ENCODE measurements at places on chromosomes 11 and 22. TPM values are rescaled to one million over a fixed set of nuclear protein-coding genes. Genes with fewer than 3 reads are reported as not detected.

DNA sequence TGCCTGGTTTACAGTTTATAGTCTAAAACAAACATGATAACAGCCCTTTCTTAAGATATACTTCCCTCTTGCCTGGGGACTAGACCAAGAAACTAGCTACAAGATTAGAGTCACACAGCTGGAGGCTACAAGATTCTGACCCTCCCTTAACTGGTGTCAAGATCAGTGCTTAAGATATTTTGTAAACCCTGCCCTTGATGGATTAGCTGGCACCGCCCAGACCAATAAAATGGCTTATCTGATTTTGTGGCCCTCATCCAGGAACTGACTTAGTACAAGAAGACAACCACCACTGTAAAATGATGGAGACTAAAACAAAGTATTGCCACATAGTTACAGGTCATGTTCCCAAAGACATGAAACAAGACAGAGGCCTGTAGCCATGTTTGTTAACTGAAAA lies 53.4 kb downstream of the FAM181B start:
- H3K27me3 ChIP-seq, result peaks cover 10% of the 10 kb centered on the region
- no peak overlapping the region for H3K4me3 ChIP-seq
- DNase-seq, result no peak

Gene NLRP14
- not detected for total RNA-seq

DNA sequence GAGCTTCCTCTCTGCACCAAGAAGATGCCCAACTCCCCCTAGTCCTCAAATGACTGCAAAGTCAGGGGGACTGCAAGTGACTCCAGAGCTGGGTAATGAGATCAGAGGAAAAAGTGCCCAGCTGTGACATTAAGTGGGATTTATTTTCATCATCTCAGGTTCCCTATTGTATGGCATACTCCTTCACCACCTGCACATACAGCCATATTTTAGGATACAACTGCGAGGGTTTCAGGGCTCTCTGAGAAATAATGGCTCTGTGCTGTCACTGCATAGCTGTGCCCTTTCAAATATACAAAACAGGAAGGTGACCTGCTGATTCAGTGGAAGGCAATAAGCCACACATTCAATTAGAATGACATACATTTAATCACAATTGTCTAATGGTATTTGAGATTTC lies 45.6 kb upstream of the PLET1 start:
- no peaks in the 10 kb centered on the region for H3K36me3 ChIP-seq
- H3K27ac ChIP-seq, result no peak overlapping the region
- DNase-seq, result no peak
- peaks cover 3% of the 10 kb centered on the region for H3K4me1 ChIP-seq
- no peak overlapping the region for H3K4me3 ChIP-seq

- no peaks in the 10 kb centered on the region for H3K27me3 ChIP-seq
- H3K4me3 ChIP-seq, result no peak overlapping the region
- H3K27ac ChIP-seq, result peak overlapping the region; percentile 25
- no peak for DNase-seq
- H3K36me3 ChIP-seq, result no peaks in the 10 kb centered on the region
- peaks cover 6% of the 10 kb centered on the region for H3K4me1 ChIP-seq
Measured at GRCh38 chr11:19803506-19803998, 90.9 kb downstream of the NAV2 start.

Gene ALDH3B1
- 1.6 TPM for total RNA-seq

Gene ACAD8
- 15.1 TPM for total RNA-seq

Gene BATF2
- not detected for total RNA-seq

DNA sequence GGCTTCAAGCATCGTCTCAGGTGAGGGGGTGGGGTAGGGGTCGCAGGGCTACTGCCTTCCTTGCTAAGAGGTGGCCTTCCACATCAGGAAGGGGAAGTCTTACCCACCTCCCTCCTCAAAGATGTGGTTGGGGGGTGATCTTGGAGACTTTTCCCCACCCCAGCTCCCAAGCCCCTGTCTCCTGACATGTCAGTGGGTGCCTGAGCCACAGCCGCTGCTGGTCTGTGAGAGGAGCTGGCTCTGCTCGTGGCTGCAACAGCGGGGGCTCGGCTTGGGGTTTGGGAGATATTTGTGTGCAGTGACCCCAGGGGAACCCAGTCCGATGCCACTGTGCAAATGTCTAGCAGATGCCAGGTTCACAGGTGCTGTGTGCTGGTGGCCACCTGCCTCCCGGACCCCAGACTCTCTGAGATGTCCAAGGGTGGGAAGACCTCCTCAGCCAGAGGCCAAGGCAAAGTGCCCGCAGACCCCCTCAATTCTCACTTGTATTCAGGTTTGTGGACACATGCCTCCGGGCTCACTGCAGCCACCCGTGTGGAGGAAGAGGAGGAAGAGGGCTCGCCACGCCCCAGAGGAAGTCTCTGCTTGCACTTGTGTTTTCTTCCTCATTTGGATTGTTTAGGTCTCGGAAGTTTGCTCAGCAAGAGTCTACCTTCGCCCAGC lies 1.9 kb downstream of the KCNQ1 start:
- no peak overlapping the region for H3K27ac ChIP-seq
- peak overlapping the region; percentile 66 for H3K4me3 ChIP-seq
- DNase-seq, result no peak

GRCh38 chr11:64998141-64998540 lies 1.4 kb upstream of the BATF2 start:
- H3K27ac ChIP-seq, result no peak overlapping the region
- H3K4me1 ChIP-seq, result peaks cover 21% of the 10 kb centered on the region
- no peaks in the 10 kb centered on the region for H3K27me3 ChIP-seq
- DNase-seq, result no peak

Gene TLCD5
- 0.31 TPM for total RNA-seq

Gene SLC5A1
- total RNA-seq, result 12.9 TPM

DNA sequence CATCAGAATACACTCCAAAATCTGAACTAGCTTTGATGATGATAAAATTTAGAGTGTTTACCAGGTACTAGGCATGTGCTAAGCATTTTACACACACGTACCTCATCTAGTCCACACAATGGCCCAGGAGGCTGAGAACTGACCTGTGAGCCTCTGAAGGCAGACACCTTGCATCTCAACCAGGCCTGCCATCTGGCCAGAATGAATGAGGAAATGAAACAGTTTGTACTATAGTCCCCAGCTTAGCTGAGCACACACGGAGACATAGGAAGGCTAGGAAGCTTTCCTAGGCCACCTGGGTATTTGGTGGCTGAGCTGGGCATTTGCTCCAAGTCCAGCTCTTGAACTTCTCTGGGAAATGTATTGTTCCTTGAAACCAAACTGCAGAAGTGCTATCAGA lies 6.9 kb upstream of the SHANK3 start:
- H3K4me3 ChIP-seq, result no peak overlapping the region
- H3K4me1 ChIP-seq, result no peaks in the 10 kb centered on the region
- no peaks in the 10 kb centered on the region for H3K36me3 ChIP-seq
- no peaks in the 10 kb centered on the region for H3K27me3 ChIP-seq
- no peak overlapping the region for H3K27ac ChIP-seq
- no peak for DNase-seq

Gene C11orf42
- total RNA-seq, result not detected

GRCh38 chr11:86749376-86749775 lies 51.0 kb upstream of the PRSS23 start:
- no peaks in the 10 kb centered on the region for H3K27me3 ChIP-seq
- no peaks in the 10 kb centered on the region for H3K4me1 ChIP-seq
- no peaks in the 10 kb centered on the region for H3K36me3 ChIP-seq
- H3K4me3 ChIP-seq, result no peak overlapping the region

DNA sequence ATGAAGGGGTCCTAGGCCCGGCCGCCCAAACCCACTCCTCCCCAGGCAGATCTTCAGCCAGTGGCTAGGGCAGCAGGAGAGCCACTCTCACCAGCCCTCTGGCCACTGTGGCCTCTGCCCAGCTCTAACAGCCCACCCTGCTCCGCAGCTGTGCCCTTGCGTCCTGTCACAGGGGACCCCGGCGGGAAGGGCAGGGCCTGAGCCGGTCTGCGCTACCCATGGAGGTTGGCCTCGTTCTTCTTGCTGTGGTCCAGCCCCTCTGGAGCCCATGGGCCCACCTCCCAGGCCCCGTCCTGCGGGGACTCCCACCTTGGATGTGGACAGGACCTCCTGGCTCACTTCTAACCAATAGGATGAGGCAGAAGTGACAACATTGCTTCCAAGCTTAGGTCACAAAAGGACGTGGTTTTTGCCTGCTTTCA lies 38.3 kb upstream of the TH start:
- DNase-seq, result no peak
- H3K4me1 ChIP-seq, result no peaks in the 10 kb centered on the region
- H3K4me3 ChIP-seq, result no peak overlapping the region
- no peaks in the 10 kb centered on the region for H3K36me3 ChIP-seq
- H3K27ac ChIP-seq, result no peak overlapping the region

DNA sequence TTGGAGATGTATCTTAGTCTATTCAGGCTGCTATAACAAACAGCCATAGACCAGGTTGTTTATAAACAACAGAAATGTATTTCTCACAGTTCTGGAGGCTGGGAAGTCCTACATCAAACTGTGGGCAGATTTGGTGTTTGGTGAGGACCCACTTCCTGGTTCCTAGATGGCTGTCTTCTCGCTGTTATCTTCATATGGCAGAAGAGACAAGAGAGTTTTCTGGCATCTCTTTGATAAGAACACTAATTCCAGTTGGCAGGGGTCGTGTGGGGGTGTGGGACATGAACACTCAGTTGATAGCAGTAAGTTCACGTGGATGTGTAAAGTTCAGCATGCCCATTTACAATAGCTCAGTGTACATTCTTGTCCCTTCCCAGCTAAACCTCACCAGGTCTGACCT lies 41.3 kb upstream of the HMGXB4 start:
- H3K27me3 ChIP-seq, result no peaks in the 10 kb centered on the region
- H3K4me3 ChIP-seq, result no peak overlapping the region
- no peaks in the 10 kb centered on the region for H3K4me1 ChIP-seq
- no peaks in the 10 kb centered on the region for H3K36me3 ChIP-seq
- DNase-seq, result no peak

GRCh38 chr11:94315664-94316063 lies 11.3 kb downstream of the IZUMO1R start:
- H3K27ac ChIP-seq, result no peak overlapping the region
- H3K4me3 ChIP-seq, result no peak overlapping the region
- no peak for DNase-seq
- H3K4me1 ChIP-seq, result no peaks in the 10 kb centered on the region

- no peaks in the 10 kb centered on the region for H3K4me1 ChIP-seq
- no peak overlapping the region for H3K4me3 ChIP-seq
- H3K36me3 ChIP-seq, result no peaks in the 10 kb centered on the region
- DNase-seq, result no peak
- no peak overlapping the region for H3K27ac ChIP-seq
Measured at GRCh38 chr11:87338046-87338639, 300.4 kb downstream of the TMEM135 start.

- DNase-seq, result no peak
- no peak overlapping the region for H3K4me3 ChIP-seq
- H3K4me1 ChIP-seq, result no peaks in the 10 kb centered on the region
- H3K27me3 ChIP-seq, result no peaks in the 10 kb centered on the region
- peak overlapping the region; percentile 48 for H3K27ac ChIP-seq
- H3K36me3 ChIP-seq, result no peaks in the 10 kb centered on the region
Measured at GRCh38 chr11:129453293-129453721, 77.7 kb downstream of the BARX2 start.

DNA sequence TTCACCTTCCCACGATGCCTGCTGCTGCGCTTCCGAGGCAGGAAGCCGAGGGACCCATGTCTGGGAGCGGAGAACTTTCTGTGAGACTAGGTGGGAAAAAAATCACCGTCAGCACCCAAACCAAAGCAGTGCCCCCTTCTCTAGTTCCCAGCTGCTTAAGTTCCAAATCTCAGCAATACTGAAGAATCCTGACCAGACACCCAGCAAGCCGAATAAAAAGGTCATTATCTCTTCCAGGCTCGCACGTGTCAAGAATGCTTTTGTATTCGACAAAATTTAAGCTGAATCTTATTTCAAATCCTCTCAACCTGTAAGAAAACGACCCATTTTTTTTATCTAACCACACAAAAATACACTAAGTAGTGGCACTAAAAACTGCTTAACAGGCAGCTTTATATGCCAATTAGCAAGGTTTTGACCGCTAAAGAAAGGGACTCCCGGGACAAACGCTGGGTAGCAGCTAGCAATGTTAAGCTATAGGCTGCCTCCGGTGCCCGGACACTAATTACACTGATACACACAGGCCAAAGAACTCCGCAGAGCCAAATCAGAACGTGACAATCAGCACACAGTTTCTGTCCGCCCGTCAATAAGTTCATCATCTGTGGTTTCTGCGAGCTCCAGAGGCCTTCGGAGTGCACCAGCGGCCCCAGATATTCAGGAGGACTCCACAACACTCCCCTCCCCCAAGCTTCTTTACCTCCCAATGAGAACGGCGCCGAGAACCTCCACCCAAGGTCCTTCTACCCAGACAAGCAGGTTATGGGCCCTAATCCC lies 728 bp downstream of the RPL3 start:
- H3K36me3 ChIP-seq, result peaks cover 47% of the 10 kb centered on the region
- peak overlapping the region; percentile 100 for H3K27ac ChIP-seq
- DNase-seq, result no peak
- H3K4me1 ChIP-seq, result peaks cover 56% of the 10 kb centered on the region

Gene JHY
- total RNA-seq, result 0.92 TPM

Gene ADAMTS8
- total RNA-seq, result 8.8 TPM

DNA sequence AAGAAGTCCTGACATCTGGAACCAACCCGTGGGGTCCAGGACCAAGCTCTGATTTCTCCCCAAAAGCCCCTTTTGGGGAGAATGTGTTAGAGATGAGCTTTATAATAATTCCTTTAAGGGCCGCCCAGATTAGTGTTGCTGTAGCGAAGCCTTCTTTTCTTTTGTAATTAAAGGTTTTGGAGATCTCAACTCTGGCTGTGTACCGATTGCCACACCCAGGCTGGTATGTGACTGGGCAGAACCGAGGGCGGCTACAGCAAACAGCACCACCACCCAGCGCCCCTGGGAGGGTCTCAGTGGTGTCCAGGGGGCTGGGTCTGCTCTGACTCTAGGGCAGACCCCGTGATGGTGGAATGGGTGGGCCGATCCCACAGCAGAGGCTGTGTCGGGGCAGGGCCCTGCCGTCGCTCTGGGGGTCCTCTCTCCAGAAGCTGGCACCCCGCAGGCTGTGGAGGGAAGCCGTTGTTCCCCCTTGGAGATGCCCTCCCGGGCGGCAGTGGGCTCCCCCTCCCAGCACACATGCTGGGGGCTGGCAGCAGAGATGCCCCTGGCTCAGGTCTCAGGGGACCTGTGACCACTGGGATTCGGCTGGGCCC lies 31.0 kb downstream of the TPCN2 start:
- no peak overlapping the region for H3K4me3 ChIP-seq
- no peaks in the 10 kb centered on the region for H3K27me3 ChIP-seq
- no peak overlapping the region for H3K27ac ChIP-seq
- no peak for DNase-seq
- H3K4me1 ChIP-seq, result peaks cover 20% of the 10 kb centered on the region
